ENCODE measurements at places on chromosomes 4 and X. TPM values are rescaled to one million over a fixed set of nuclear protein-coding genes. Genes with fewer than 3 reads are reported as not detected.
A peak's percentile ranks its signal among the peaks of the same experiment; 100 is the strongest.

DNA sequence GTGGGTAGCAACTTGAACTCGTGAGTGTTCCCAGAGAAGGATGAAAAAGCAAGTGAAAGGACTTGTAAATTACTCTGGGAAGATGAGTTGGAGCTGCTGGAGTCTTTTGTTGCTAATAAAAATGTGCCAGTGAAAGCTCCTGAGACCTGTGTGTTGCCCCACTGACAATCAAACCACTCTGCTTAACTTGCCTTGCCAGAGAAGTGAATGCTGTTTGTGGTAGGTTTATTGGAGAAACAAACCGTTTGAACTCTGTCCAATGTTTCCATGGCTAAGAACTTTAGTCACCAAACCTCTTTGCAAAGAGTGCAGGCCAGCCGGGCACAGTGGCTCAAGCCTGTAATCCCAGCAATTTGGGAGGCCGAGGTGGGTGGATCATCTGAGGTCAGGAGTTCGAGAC is 586.9 kb downstream of the PCDH7 start:
- H3K36me3 ChIP-seq: no peaks in the 10 kb centered on the region
- DNase-seq: no peak
- H3K4me1 ChIP-seq: no peaks in the 10 kb centered on the region

- no peaks in the 10 kb centered on the region for H3K36me3 ChIP-seq
- no peak overlapping the region for H3K4me3 ChIP-seq
- no peaks in the 10 kb centered on the region for H3K4me1 ChIP-seq
- no peak for DNase-seq
These were observed 113.8 kb upstream of the ENPP6 start for GRCh38 chr4:184331268-184331995.

DNA sequence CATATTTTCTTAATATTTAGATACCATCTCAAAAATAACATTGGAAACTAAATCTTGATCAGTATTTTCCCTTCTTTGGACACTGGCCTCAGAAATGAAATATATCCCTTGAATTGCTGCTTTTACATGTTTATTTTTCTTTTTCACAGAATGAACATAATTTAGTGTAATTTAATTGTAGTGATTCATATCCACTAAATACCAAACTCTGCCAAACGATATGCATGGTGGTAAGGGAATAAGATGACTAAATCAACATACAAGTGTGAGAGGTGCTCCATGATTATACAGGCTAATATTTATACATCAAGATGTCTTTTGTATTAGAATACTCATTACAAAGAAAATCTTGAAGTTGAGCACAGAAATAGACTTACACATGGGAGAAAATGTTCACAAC is 216.8 kb upstream of the PACRGL start:
- H3K27ac ChIP-seq: no peak overlapping the region
- no peaks in the 10 kb centered on the region for H3K27me3 ChIP-seq
- no peak for DNase-seq
- H3K4me1 ChIP-seq: no peaks in the 10 kb centered on the region

- H3K27ac ChIP-seq: peak overlapping the region; percentile 97
- no peaks in the 10 kb centered on the region for H3K27me3 ChIP-seq
- DNase-seq: peak; percentile 83
- peak overlapping the region; percentile 79 for H3K4me3 ChIP-seq
- H3K36me3 ChIP-seq: no peaks in the 10 kb centered on the region
These were observed 2.1 kb upstream of the FAT1 start for GRCh38 chr4:186725469-186726425.

GRCh38 chr4:94698187-94698586 is 59.6 kb upstream of the BMPR1B start:
- no peaks in the 10 kb centered on the region for H3K27me3 ChIP-seq
- H3K36me3 ChIP-seq: no peaks in the 10 kb centered on the region
- H3K27ac ChIP-seq: no peak overlapping the region

- H3K36me3 ChIP-seq: no peaks in the 10 kb centered on the region
- no peaks in the 10 kb centered on the region for H3K27me3 ChIP-seq
- no peak overlapping the region for H3K27ac ChIP-seq
- H3K4me3 ChIP-seq: no peak overlapping the region
These were observed 58.1 kb downstream of the AWAT2 start for GRCh38 chrX:69991685-69992084.

GRCh38 chr4:8907596-8908205 is 36.1 kb upstream of the HMX1 start:
- no peak overlapping the region for H3K27ac ChIP-seq
- H3K4me3 ChIP-seq: no peak overlapping the region
- no peaks in the 10 kb centered on the region for H3K27me3 ChIP-seq
- DNase-seq: no peak
- no peaks in the 10 kb centered on the region for H3K4me1 ChIP-seq

- peak overlapping the region; percentile 50 for H3K27ac ChIP-seq
- peaks cover 63% of the 10 kb centered on the region for H3K36me3 ChIP-seq
- no peak for DNase-seq
- H3K4me1 ChIP-seq: peaks cover 24% of the 10 kb centered on the region
- H3K4me3 ChIP-seq: no peak overlapping the region
- H3K27me3 ChIP-seq: no peaks in the 10 kb centered on the region
These were observed 15.2 kb downstream of the CTBP1 start for GRCh38 chr4:1233641-1234308.

DNA sequence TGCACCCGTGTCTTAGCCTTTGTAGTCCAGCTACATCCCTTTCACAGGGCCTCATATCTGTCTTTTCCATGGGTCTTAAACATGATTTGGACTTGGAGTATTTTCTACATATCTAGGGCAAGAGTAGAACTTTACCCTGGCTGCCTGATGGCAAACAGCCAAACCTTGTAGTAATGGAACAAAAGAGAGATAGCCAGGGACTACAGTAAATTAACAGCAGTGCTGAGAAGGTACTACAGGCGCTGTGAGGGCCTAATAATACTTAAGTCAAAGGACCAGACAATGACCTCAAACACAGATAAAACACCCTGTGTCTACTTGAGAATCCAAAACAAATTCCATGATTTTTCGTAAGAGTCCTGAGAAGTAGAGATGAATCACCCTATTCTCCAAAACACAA is 111.0 kb upstream of the WDR17 start:
- H3K36me3 ChIP-seq: no peaks in the 10 kb centered on the region
- H3K27me3 ChIP-seq: no peaks in the 10 kb centered on the region
- H3K4me3 ChIP-seq: no peak overlapping the region
- DNase-seq: no peak
- H3K4me1 ChIP-seq: no peaks in the 10 kb centered on the region

GRCh38 chr4:92303621-92304027 is at the start of gene GRID2:
Gene GRID2, plus strand, starts transcription at chr4:92303966.
- peaks cover 8% of the 10 kb centered on the region for H3K4me1 ChIP-seq
- no peak for DNase-seq
- H3K27me3 ChIP-seq: peaks cover 45% of the 10 kb centered on the region
- no peaks in the 10 kb centered on the region for H3K36me3 ChIP-seq

- no peaks in the 10 kb centered on the region for H3K4me1 ChIP-seq
- DNase-seq: no peak
- no peak overlapping the region for H3K4me3 ChIP-seq
- no peak overlapping the region for H3K27ac ChIP-seq
- H3K27me3 ChIP-seq: no peaks in the 10 kb centered on the region
- no peaks in the 10 kb centered on the region for H3K36me3 ChIP-seq
These were observed 161.7 kb downstream of the BTC start for GRCh38 chr4:74632634-74633033.

DNA sequence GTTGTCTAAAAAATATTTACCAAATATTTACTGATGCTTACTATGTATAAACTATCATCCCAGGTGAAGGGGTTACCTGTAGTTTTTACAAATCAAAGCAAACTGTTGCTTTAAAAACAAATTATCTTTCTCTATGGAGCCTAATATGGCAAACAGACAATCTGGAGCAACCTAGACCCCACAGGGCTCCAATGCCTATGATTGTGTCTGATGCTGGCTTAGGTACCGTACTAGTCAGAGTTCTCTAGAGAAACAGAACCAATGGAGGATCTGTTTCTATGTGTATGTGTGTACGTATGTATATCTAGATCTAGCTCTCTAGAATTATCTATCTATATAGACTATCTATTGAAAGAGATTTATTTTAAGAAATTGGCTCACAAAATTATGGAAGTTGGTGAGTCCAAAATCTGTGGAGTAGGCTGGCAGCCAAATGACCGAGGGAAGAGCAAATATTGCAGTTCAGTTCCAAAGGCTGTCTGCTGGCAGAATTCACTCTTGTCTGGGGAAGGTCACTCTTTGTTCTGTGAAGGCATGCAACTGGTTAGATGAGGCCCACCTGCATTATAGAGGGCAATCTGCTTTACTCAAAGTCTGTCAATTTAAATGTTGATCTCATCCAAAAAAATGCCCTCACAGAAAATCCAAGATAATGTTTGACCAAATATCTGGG is 127.1 kb upstream of the ENPEP start:
- no peak overlapping the region for H3K4me3 ChIP-seq
- H3K27ac ChIP-seq: no peak overlapping the region
- H3K4me1 ChIP-seq: no peaks in the 10 kb centered on the region
- no peaks in the 10 kb centered on the region for H3K27me3 ChIP-seq
- H3K36me3 ChIP-seq: no peaks in the 10 kb centered on the region

DNA sequence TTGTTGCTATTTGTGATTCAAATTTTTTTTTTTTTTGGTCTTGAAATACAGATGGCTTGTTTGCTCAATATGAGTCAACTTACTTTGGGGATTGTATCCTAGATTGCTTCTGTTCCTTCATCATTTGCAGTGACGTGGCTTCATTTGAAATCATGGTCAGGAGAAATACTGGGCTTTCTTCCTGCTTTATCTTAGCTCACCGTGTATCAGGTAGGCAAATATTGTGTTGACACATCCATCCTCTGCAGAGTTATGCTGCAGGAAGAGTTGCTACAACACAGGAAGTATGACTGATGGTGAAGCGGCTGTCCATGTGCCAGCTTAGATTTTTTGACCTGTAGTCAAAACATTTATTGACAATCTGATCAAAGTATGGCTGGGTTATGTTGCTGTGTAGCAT is 232.2 kb downstream of the C4orf33 start:
- no peaks in the 10 kb centered on the region for H3K4me1 ChIP-seq
- no peak overlapping the region for H3K4me3 ChIP-seq
- no peaks in the 10 kb centered on the region for H3K36me3 ChIP-seq
- H3K27me3 ChIP-seq: no peaks in the 10 kb centered on the region
- H3K27ac ChIP-seq: no peak overlapping the region

GRCh38 chr4:140579278-140579677 is 10.5 kb upstream of the UCP1 start:
- no peaks in the 10 kb centered on the region for H3K4me1 ChIP-seq
- no peak for DNase-seq
- peaks cover 7% of the 10 kb centered on the region for H3K27me3 ChIP-seq
- H3K27ac ChIP-seq: no peak overlapping the region
- H3K4me3 ChIP-seq: no peak overlapping the region
- H3K36me3 ChIP-seq: no peaks in the 10 kb centered on the region

DNA sequence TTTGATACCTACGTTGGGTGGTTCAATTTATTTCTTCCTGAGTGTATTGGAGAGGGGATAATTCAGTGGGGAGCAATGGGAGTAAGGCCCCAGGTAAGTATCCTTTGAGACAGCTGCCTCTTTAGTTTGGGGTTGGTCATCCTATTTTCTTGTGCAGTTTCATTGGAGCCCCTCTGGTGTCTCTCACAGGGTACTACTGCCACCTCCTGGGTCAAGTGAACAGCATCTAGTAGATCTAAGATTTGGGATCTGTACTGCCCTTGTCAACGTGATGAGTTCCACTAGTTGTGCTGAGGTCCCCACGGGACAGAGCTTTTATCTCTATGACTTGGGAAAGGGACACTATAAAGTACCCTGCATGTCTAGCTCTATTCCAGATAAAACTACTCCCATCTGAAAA is 80.6 kb downstream of the PBDC1 start:
- DNase-seq: no peak
- no peaks in the 10 kb centered on the region for H3K4me1 ChIP-seq
- no peak overlapping the region for H3K4me3 ChIP-seq
- no peaks in the 10 kb centered on the region for H3K27me3 ChIP-seq
- no peak overlapping the region for H3K27ac ChIP-seq

GRCh38 chrX:17078031-17078720 is 131.7 kb downstream of the REPS2 start:
- peaks cover 13% of the 10 kb centered on the region for H3K4me1 ChIP-seq
- no peaks in the 10 kb centered on the region for H3K27me3 ChIP-seq
- no peaks in the 10 kb centered on the region for H3K36me3 ChIP-seq
- no peak for DNase-seq
- no peak overlapping the region for H3K4me3 ChIP-seq

DNA sequence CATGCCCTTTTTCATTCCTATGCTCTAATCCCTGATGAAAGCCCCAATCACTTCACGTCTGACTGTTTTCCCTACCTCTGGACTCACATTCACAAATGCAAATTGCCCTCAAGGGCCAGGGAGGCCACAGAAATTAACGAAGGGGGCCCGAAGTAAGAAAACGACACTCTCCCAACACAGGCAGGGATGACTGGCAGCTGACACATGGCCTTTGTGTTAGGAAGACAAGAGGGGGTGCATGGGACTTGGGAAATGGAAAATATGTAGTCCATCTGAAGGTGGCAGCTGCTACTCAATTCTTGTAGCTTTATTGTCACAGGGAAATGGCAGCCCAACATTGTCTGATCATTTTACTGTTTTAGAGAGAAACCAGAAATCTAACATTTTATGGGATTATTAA is 12.3 kb upstream of the SPARCL1 start:
- H3K4me1 ChIP-seq: no peaks in the 10 kb centered on the region
- H3K27ac ChIP-seq: peak overlapping the region; percentile 8
- H3K27me3 ChIP-seq: no peaks in the 10 kb centered on the region

- H3K36me3 ChIP-seq: no peaks in the 10 kb centered on the region
- H3K4me1 ChIP-seq: no peaks in the 10 kb centered on the region
- no peak for DNase-seq
- H3K27ac ChIP-seq: no peak overlapping the region
- H3K4me3 ChIP-seq: no peak overlapping the region
These were observed 58.1 kb downstream of the CCNG2 start for GRCh38 chr4:77215107-77215506.

DNA sequence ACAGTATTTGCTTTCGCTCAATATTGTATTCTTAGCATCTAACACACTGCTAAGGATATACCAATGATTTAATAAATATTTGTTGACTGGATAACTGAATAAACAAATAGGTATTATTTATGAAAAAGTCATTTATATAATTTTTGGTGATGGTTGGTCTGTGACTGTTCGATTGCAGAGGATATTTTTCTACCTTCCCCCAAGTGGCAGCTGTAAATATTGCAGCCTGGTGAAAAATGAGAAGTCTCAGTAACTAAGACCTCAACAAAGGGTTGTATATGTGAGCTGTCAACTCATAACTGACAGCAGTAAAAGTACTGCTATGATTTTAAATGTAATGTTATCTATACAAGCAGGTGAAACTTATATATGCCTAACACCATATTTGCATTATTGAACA is 36.0 kb downstream of the HTR2C start:
- H3K27me3 ChIP-seq: no peaks in the 10 kb centered on the region
- H3K4me1 ChIP-seq: no peaks in the 10 kb centered on the region
- no peak overlapping the region for H3K4me3 ChIP-seq
- H3K27ac ChIP-seq: no peak overlapping the region
- DNase-seq: no peak
- H3K36me3 ChIP-seq: no peaks in the 10 kb centered on the region

GRCh38 chr4:23866450-23867075 is 23.3 kb downstream of the PPARGC1A start:
- peak overlapping the region; percentile 79 for H3K27ac ChIP-seq
- H3K4me3 ChIP-seq: no peak overlapping the region
- no peak for DNase-seq
- peaks cover 8% of the 10 kb centered on the region for H3K4me1 ChIP-seq
- H3K36me3 ChIP-seq: no peaks in the 10 kb centered on the region

SLC35A2 gene
- total RNA-seq: 10.5 TPM

PALLD gene
- total RNA-seq: 1,033 TPM

CPLX1 gene
- total RNA-seq: 0.75 TPM

ERVMER34-1 gene
- 2.2 TPM for total RNA-seq

PRKG2 gene
- 0.17 TPM for total RNA-seq

STK32B gene
- 0.67 TPM for total RNA-seq

MAP7D2 gene
- 0.56 TPM for total RNA-seq

LANCL3 gene
- total RNA-seq: 0.20 TPM

CHRDL1 gene
- 1.4 TPM for total RNA-seq

RASL11B gene
- 3.0 TPM for total RNA-seq

GLOD5 gene
- total RNA-seq: not detected

RAP2C gene
- 16.7 TPM for total RNA-seq

C4orf46 gene
- 3.2 TPM for total RNA-seq
